Stimulated activated CD4-positive, alpha-beta T cell treated with anti-CD3 and anti-CD28 coated beads, Interleukin-4, amount 100 ng/mL, for 1 hour (primary cell): ENCODE measurements at places on chromosomes 4 and X.

GRCh38 chr4:37322122-37322521 lies 77.6 kb downstream of the NWD2 start:
- DNase-seq = no peak

DNA sequence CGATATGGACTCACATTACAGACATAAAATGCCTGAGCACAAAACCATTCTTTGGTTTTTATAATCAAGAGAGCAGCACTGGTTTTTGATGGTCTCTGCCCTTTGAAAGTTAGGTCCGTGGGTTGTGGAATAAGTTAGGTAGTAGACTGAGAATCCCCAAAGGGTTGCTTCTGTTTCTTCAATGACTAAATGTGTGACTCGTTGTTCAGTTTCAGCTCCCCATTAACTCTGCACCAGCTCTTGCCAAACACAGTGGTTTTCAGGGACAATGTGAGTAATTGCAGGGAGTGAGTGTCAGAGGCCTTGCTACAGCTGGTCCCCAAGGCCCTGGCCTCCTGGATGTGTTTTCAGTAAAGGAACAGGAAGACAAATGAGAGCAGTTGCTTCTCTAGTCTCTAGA lies 24.8 kb downstream of the SMIM20 start:
- peak; percentile 6 for DNase-seq

DNA sequence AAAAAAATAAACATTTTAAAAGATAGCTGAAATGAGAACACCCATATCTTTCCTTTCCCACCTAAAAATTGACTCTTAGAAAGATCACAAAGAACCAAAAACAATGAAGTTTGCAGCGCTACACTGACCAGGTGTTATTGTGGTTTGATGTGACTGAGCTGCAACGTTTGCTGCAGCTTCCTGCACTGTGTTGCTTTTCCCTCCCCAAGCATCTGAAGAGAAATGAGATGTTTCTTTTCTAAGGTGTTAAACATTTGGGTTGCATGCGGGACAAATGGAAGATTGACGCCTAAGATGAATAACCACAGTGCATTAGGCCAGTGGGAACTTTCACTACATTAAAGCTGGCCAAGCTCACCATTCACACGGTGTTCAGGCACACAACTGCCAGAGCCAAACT lies 8.9 kb downstream of the LEF1 start:
- no peak for DNase-seq

GRCh38 chr4:165330666-165331065 lies 3.2 kb downstream of the MSMO1 start:
- no peak for DNase-seq

DNA sequence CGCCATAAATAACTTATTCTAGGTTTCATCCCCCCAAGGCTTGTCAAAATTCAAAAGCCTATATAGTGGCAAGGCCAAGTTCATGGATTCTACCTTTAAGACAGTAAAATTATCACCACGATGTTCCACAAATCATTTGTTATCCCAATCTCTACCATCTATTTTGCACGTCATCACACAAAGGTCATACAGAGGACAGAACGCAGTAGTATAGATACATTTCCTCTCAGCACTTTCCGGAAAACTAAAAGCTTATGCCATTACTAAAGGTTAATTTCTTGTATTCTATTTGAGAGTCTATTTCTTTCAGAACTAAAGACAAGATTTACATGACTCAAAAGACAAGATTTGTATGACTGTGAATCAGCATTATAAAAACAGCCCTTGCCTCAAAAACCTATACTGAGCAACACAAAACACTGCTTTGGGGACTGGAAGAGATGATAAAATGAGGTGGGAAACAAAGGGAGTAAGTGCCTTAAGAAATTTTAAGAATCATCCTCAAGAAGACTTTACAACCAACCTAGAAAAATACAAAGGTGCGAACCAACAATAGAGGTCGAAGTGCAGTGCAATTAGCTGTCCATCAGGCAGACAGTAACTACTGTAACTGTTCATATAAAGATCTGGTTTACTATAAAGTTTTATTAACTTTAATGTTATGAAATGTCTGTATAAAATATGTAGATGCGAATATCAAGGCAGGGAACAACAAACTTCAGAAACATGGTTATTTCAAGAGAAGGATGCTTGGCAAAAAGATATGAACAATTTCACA lies 7.6 kb downstream of the UBE2D3 start:
- no peak for DNase-seq

GRCh38 chrX:148381603-148382002 lies 118.8 kb upstream of the AFF2 start:
- no peak for DNase-seq

GRCh38 chr4:122221322-122221721 lies 69.2 kb downstream of the BLTP1 start:
- no peak for DNase-seq

DNA sequence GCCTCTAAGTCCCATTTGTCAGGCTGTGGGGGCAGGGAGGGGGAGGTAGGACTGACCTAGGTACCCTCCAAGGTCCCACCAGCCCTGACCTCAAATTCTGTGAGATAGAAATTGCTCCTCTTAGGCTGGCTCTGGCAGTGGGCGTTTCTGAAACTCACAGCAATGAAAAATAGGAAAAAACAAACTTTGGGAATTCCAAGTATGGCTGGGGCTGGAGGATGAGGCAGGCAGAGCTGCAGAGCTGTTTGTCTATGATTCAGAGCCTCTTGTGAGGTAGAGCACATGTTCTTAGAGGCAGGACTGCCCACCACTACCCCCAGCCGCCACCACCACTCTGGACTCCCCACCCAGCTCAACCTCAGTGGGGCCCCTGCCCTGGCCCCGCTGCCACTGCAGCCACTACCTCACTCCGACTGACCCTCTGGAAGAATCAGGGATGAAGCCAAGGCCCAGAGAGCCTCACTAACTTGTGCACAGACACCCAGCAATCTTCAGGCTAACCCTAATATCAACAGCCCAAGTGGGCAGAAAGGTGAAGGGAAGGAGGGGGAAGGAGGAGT lies 98.2 kb downstream of the PJA1 start:
- no peak for DNase-seq

DNA sequence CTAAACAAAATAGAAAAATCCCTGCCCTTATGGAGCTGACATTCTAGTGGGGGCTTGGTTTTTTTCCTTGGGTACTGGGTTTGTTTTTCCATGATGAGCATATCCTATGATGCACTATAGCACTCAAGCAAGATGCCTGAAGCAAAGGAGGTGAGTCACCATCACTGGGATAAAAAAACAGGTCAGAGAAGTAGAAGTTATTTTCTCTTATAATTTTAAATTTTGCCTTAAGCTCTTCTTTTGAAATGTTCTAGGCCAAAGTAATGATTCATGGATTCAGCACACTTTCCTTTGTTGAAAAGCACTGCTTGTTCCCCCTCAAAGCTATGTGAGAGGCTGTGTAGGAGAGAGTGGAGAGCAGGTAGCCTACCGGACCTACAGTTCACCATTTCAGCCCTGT lies 15.2 kb upstream of the CXCL2 start:
- no peak for DNase-seq

DNA sequence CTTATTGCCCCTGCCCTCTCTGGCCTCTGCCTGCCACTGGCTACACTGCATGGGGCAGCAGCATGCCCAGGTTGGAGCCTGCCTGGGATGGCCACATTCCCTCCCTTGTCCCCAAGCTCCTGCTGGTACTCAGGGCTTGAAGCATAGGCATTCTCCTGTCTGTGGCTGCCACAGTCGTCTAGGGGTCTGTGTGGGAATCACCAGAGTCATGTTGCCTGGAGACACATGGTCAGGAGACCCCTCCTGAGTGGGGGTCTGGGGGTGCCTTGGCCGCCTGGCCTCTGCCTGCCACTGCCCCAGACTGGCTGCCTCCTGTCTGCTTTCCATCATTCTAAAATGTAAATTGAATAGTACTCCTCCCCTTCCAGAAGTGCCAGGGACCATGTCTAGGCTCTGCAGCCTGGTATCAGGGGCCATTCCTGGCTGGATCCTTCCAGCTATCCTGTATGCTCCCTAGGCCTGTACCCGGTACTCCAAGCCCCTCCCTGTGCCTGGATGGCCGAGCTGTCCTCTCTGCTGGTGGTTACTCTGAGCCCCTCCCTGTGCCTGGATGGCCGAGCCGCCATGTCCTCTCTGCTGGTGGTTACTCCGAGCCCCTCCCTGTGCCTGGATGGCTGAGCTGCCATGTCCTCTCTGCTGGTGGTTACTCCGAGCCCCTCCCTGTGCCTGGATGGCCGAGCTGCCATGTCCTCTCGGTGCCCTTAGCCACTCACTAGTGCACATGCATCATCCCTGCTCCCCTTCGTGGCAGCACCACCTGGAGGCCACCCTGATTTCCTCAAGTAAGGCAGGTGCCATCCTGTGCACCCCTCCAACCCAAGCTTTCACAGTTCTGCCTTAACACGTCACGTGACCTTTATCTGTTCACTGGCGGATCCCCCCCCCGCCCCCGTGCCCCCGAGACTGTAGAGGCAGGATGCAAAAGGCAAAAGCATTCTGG lies 5.5 kb upstream of the NKX1-1 start:
- DNase-seq = no peak

DNA sequence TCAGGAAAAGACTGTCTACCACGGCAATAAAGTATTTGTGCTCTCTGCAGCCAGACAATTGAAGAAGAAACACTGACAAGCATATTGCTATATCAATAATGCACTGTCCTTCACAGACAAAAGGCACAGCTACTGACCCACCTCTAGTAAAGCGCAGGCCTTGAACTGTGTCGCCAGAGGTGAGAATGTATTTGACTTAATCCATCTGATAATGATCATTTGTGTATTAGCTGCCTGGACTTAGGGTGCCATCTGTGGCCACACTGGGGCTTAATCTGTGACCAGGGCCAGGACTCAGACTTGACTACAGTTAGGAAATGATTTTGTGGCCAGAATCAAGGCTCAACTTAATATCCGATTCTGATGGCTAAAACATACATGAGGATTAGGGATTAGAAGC lies 260.4 kb downstream of the SMARCA1 start:
- DNase-seq = no peak

- no peak for DNase-seq
Observed at GRCh38 chr4:146059865-146060264, 115.7 kb upstream of the LSM6 start.

DNA sequence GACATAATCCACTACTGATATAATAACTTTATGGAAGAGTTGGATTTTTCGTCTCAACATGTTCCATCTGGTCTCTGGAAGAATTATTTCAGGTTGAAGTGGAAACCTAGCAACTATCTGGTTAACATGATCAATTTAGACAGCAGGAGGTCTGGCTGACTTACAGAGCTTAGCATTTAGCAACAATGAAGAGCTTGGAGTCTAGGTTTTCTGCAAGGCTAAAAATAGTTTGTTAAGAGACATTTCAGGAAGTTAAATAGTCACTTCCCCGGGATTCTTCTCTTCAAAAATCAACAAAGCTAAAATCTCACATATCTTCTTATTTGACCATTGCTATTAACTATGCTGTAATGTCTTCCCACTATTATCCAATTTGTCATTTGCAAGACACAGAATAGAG lies 418.6 kb upstream of the DIPK2B start:
- DNase-seq = no peak

- DNase-seq = no peak
Observed at GRCh38 chr4:141711211-141711610, 74.8 kb downstream of the IL15 start.

DNA sequence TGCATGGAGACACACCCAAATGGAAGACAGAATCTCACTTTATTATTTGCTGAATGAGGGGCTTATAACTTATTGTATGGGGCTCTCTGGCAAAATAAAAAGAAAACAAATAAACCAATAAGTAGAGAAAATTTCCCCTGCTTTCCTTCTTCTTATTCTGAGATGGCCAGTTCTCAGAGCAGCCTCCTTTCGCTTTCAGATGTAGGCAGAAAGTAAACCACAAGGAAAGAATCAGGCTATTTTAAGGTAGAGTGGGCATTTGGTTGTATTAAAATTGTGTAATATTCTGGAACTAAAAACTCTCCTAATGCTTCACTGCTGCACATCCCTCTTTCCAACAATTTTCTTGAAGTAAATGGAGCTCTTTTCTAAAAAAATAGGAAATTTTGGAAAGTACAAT lies 241.8 kb downstream of the GALNTL6 start:
- DNase-seq = no peak

DNA sequence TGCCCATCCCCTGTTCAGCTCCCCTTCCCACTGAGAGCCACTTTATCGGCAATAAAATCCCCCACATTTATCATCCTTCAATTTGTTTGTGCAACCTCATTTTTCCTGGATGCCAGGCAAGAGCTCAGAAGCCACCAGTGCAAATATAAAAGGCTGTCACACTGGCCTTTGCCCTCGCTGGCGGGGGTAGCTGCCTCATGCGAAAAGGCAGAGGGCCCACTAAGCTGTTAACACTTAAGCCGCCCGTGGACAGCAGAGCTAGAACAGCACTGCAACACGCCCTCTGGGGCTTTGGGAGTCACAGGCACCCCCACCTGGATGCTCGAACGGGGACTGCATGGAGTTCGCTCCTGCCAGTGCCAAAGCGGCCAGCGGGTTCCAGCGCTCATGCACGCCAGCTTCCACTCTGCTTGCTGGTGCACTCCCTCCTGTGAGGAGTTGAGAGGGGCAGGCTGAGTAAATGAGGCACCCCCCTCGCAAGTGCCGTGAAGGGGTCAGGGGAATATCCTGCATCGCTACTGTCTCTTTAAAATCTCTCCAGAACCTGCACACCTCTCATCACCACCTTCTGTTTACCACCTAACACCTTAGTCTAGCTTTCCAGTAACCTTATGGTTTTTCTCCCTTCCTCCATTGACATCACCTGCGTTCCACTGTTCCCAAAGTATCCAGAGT lies 99.5 kb downstream of the SORBS2 start:
- DNase-seq = no peak

DNA sequence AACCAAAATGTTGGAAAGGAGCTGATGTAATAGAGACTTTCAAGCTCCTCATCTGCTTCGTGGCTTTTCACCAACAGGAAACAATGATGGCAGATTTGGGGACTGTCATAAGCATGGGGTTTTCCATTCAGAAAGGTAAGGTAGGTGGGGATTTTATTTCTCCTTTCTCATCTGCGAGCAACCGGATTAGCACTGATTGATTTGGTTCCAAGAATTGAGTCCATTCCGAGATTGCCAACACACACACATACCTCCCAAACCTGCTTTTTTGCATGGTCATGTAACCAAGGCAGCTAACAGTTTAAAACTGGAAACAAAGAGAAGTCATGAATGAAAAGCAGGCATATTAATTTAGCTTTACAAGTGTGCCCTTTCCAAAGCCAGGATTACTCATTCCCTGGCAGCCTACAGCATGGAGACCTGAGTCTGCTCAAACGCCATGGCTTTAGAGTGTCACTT lies 63.0 kb upstream of the LNX1 start:
- no peak for DNase-seq

DNA sequence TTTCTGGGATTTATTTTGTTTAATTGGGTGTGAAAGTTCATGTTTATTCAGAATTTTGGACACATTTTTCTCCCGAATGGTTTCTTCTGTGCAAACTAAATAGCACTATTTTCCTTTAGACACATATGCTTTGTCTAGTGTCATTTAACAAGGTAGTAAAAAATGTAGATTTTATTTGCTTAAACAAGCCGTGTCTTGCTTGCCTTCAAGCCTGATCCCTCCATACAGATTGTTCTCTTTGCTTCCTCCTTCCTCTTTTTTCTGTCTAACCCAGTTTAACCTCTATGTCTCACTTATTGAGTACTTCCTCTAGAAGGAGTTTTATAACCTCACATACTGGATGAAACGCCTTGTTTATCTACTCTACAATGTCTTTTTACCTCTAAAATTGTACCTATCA lies 211.8 kb downstream of the NPFFR2 start:
- no peak for DNase-seq
